ENCODE measurements at places on chromosomes 3 and 15. TPM values are rescaled to one million over a fixed set of nuclear protein-coding genes. Genes with fewer than 3 reads are reported as not detected.

DNA sequence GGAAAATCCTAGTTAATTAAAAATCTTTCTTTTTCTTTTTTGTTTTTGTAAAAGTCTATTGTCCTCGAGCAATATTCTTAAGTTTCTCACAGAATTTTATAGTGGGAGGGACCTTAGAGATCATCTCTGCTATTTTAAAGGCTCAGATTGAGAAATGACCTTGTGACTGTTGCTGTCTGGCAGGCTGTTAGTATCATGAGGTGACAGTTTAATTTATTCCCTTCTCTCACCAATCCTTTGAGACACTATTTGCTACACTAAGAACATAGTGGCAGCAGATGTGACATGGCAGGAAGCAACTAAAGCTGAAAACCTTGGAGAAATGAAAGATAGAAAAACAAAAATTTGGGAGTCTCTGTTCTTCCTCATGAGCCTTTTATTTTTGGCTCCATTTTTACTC lies 24.9 kb downstream of the APPL1 start:
- no peak for DNase-seq

- DNase-seq = no peak
These were observed 41.6 kb upstream of the BDH1 start for GRCh38 chr3:197597335-197597734.

- no peak for DNase-seq
These were observed 34.2 kb upstream of the SLC24A5 start for GRCh38 chr15:48086576-48086975.

DNA sequence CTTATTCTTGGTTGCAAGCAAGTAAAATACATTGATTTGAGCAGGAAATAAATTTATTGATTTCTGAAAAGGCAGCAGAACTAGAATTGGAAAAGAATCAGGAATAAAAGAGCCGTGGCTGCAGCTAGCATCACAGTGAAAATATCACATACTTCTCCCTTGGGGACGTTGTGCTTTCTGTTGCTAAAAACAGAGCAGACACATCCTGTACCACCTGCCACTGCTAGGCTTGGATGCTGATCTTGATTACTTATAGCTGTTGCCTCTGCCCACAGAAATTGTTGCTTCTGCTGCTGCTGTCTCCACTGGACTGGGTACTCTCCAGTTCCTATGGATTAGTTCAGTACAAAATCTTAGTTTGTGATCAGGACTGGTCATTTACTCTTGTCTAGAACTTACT lies 283.8 kb downstream of the C3orf38 start:
- DNase-seq = no peak

DNA sequence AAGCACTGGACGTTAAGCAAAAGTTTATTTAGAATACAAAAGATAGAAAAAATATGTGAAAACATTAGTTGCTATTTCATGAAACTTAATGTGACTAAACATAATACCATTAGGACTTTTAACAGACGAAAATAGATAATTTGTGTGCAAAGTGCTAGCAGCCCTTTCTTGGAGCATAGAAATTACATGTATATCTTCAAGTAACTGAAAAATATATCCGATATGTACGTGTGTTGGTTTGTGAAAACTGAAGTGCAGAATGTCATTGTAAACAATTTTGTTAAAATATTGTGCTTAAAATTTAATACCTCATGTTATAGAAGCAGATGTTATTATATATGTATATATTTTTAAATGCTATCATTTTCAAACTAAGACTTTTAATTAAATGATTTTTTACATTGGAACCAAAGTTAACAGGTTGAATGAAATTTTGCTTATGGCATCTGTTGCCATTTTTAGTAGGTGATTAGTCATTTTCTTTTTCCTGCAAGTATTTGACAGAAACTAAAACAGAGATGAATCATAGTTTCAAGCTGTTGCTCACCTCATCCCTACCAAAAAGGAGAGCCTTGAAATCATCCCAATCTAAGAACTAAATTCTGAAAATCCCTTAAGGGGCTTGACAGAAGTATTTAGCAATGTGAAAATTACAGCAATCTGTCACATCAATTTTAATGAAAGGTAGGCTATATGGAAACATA lies 334.8 kb downstream of the NAALADL2 start:
- DNase-seq = no peak

DNA sequence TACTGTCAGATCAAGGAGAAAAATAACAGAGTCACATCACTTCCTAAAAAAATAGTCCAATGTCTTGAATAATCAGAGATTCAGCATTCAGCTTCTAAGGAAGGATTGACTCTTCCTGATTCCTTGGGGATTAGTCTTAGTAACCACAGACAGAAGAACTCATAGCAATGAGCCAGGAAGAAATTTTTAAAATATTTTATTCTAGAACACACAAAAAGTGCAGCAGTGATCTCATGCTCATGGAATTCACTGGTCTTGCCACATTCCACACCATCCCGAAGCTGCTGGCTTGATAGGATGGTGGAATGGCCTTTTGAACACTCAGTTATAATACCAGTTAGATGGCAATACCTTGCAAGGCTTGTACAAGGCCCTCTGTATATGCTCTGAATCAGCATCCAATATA lies 43.0 kb upstream of the ABI3BP start:
- no peak for DNase-seq

- no peak for DNase-seq
These were observed 5.2 kb downstream of the HRG start for GRCh38 chr3:186671051-186671450.

GRCh38 chr15:62187910-62188309 lies 22.8 kb upstream of the C2CD4B start:
- DNase-seq = no peak

DNA sequence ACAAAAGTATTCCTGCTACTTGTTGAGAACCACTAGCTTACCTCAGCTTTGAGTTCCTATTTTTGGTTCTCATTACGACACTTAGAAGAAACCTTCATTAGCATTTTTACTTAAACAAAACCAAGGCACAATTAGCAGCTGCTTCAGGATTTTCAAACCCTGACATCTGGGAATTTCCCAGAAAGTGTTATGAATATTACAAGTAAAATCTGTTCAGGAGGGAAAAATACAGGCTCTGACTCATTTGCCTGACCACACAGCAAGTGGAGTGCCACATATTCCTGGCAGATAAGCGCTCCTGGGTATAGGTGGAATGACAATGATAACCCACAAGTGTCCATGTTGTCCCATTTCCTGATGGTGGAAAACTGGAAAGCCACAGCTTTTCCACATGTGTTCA lies 10.3 kb upstream of the RFTN1 start:
- DNase-seq = no peak

DNA sequence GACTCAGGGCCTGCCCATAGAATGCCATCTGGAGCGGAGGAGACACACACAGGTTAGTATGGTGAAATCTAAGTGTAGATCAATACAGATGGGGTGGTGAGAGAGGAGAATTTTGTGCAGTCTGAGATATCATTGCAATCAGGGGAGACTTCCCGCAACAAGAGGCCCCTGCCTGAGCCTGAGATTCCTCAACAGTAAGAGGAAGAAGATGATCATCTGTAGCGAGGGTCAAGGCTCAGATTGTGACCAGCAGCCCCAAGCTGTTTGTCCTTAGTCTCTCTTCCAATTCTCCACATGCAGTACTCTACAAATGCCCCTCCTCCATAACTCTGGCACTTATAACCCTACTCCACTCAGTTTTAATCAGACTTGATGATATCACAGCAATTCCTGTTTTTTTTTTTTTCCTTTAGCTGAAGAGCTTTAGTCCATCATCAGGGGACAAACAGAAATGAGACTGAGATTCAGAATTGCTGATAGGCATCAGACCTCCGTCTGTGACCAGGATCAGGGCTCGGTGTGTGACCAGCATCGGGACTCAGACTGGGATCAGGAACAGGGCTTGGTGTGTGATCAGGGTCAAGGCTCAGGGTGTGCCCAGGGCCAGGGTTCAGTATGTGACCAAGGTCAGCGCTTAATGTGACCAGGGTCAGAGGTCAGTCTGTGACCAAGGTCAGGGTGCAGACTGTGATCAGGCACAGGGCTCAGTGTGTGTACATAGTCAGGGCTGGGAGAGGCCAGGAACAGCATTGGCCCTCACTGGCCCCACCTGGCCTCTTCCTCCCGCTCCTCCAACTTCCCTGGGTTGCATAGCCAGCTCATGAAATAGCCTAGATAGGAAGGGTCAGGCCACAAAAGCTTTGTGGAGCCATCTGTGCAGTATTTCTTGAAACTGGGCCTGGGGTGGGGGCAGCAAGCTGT lies 14.1 kb downstream of the LOXL1 start:
- DNase-seq = no peak

GRCh38 chr15:89003865-89004725 lies 84.2 kb upstream of the ABHD2 start:
- DNase-seq = no peak

DNA sequence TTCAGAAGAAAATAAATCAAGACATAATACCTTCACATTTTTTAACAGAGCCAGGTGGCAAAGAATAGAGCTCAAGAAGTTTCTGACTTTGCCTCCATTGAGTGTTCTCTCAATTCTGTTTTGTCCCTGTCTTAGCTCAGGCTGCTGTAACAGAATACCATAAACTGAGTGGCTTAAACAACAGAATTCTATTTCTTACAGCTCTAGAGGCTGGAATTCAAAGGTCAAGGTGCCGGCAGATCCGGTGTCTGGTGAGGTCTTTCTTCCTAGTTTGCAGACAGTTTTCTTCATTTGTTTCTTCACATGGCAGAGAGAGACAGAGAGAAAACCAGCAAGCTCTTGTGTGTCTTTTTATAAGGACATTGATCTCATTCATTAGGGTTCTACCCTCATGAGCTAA lies 25.6 kb downstream of the IQCH start:
- no peak for DNase-seq

- DNase-seq = no peak
These were observed 106.3 kb downstream of the ZBTB20 start for GRCh38 chr3:115040673-115041286.

- no peak for DNase-seq
These were observed 77.8 kb downstream of the EFL1 start for GRCh38 chr15:82184776-82185175.

- no peak for DNase-seq
These were observed 1.0 kb upstream of the NR2F2 start for GRCh38 chr15:96329403-96329981.

- peak; percentile 64 for DNase-seq
These were observed 785 bp upstream of the MYRIP start for GRCh38 chr3:39808467-39809180.

GRCh38 chr15:100691321-100691720 lies 88.9 kb downstream of the ASB7 start:
- DNase-seq = no peak

GRCh38 chr3:11539677-11540076 lies 104.0 kb downstream of the VGLL4 start:
- peak; percentile 11 for DNase-seq

DNA sequence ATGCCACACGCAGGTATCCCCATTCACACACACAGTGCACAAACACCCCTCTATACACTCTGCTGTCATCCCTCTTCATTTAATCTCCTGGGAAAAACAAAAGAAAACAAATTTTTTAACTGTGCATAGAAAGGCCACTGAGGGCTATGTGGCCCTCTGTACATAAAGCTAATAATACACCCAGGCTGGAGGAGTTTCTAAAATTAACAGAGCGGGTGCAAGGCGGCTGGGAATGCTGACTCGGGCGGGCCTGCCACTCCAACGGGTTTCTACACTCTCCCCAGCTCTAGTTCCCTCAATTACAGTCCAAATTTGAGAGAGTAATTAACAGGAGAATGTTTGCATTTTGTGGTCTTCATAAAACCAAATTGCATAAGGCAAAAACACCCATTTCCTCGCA lies 23.1 kb downstream of the HCN4 start:
- no peak for DNase-seq

GRCh38 chr3:115790759-115791158 lies 167.4 kb downstream of the GAP43 start:
- DNase-seq = no peak

GRCh38 chr15:41939986-41940385 lies 32.4 kb downstream of the EHD4 start:
- no peak for DNase-seq

GRCh38 chr3:111882799-111883198 lies 23.7 kb downstream of the PHLDB2 start:
- no peak for DNase-seq

The SCG5 gene
- total RNA-seq = not detected

The GOLGA6L7 gene
- total RNA-seq = not detected

The GOLGA8B gene
- total RNA-seq = 7.1 TPM

The PRTG gene
- 0.43 TPM for total RNA-seq

The GPR176 gene
- 1.8 TPM for total RNA-seq

The FAM3D gene
- not detected for total RNA-seq

The GABRA5 gene
- not detected for total RNA-seq

The GPR149 gene
- total RNA-seq = not detected

The HTR3E gene
- total RNA-seq = not detected

The SLC25A20 gene
- 130 TPM for total RNA-seq

The FOXL2 gene
- not detected for total RNA-seq

The MAGEF1 gene
- total RNA-seq = 31.3 TPM

The NPHP3 gene
- 8.1 TPM for total RNA-seq

The ARPC4 gene
- total RNA-seq = 70.8 TPM

The CTDSPL gene
- 47.3 TPM for total RNA-seq

The PDIA3 gene
- 166 TPM for total RNA-seq

The PSTPIP1 gene
- total RNA-seq = 4.5 TPM

The VEPH1 gene
- 0.41 TPM for total RNA-seq

The ANKRD34C gene
- 0.11 TPM for total RNA-seq

The CMTM8 gene
- 6.3 TPM for total RNA-seq

Measured in Right ventricle myocardium inferior (tissue), 1 donor.